Stimulated activated CD4-positive, alpha-beta T cell treated with anti-CD3 and anti-CD28 coated beads, Interleukin-1b, Interleukin-23, amount 100 ng/mL, for 24 hours (primary cell): ENCODE measurements at places on chromosomes 6 and 20.

DNA sequence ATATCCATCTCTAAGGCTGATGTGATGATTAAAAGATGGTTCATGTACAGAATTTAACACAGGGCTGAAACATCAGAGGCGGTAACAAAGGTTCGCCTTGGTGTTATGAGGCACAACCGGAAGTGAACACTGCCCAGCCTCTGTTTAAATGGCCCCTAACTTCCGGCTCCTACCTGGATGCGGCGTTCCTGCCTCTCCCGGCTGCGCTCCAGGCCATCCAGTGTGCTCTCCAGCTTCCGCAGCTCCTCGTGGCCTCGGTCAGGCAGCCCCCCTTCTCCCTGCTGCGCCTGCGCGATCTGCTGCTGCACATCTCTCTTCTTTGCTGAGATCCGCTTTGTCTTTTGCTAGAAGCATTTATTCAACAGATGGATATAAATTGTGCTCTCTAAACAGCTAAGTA is 195.3 kb downstream of the SYNE1 start:
- DNase-seq, result no peak

DNA sequence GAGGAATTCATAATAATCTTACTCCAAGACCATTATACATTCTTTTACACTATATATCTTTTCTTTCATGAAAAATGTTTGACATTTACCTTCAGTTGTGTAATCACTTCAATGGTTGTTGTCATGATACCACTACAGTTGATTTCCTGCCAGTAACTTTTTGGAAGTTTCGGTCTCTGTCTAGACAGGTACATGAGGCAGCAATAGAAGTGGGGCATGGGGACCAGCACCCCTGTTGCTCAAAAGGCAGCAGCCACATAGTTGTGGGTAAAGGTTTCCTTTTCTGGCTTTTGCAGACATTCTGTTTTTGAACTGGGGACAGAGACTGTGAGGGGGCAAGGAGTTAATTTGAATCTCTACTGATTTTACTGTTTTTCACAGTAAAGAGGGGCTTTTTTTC is 14.1 kb downstream of the SAMD5 start:
- DNase-seq, result no peak

GRCh38 chr20:57666106-57666833 is 43.5 kb downstream of the PMEPA1 start:
- DNase-seq, result no peak

DNA sequence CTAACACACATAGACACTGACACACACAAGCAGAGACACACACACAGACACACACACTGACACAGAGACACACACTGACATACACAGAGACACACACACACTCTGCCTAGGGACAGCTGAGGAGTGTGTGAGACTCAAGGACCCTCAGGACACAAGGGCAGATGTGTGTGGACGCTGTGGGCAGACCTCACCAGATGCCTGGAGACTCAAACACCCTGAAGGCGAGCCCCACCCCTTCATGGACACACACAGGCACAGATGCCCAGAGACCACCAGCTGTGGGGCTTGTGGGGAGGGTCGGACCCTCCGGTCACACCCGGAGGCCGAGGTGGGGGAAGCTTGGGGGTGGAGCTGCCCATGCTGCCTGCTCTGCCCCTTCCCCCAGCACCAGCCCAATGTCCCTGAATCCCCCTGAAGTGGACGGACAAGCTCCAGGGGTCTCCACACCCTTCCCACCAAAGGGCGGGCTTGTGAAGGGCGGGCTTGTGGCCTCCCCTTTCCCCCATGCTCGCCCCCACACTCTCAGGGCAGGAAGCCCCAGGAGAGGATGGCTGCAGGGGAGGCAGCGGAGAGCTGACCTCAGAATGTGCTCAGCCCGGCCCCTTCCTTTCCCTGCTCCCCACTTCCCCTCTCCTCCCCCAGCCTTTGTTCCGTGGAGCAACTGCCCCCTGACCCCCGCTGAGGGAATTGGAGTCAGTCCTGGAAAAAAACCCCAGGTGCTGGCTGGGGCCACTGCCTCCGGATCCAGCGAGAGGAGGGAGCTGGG is 13.9 kb upstream of the ABHD16B start:
- DNase-seq, result no peak

- DNase-seq, result no peak
These were observed 56.6 kb upstream of the TBC1D7 start for GRCh38 chr6:13384966-13385365.

DNA sequence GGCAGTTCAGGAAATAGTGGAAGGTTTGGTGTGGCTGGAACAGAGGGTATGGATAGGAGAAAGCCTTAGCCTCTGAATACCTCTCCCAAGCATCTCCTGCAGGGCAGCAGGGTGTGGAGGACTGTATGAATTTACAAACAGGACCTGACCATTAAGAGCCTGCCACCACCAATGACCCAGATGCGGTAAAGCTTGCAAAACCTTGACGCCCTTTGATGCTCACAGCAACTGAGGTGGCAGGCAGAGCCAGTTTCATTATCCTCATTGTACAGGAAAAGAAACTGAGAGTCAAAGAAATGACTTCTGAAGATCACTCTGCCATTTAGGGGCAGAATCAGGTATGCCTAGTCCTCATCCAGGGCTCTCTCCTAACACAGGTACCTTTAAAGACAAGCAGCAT is 2.4 kb downstream of the HM13 start:
- DNase-seq, result no peak

DNA sequence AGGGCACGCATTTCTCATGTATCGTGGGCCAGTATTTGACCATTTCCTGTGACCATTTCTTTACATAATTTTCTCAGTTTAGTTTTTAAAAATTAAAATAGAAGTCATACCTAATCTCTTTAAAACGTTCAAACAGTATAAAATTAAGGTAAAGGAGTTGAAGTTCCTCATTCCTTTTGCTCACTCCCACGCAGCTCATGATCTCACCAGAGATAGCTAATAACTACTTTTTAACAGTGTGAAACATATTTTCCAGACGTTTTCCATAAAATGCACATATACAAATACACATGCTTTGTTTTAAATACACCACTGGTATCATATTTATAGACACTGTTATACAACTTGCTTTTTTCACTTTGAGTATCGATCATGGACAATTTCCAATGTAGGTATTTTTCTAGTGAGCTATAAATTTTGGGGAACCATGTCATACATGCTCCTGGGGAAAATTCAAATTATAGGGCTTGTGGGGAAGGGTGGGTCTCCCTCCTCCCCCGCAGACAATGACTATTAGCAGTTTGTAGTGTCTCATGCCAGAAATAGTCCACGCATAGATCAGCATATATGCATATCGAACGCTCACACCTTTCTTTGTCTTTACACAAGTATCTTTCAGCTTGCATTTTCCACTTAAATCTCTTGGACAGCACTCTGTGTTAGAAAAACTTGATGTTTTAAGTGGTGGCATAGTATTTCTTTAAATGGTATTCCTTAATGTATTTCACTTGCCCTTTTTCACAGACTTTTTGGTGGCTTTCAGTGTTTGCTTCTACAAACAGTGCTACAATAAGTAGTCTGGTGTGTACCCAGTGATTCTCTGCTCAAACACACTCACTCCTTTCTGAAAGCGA is 145.5 kb upstream of the ZNF217 start:
- no peak for DNase-seq

DNA sequence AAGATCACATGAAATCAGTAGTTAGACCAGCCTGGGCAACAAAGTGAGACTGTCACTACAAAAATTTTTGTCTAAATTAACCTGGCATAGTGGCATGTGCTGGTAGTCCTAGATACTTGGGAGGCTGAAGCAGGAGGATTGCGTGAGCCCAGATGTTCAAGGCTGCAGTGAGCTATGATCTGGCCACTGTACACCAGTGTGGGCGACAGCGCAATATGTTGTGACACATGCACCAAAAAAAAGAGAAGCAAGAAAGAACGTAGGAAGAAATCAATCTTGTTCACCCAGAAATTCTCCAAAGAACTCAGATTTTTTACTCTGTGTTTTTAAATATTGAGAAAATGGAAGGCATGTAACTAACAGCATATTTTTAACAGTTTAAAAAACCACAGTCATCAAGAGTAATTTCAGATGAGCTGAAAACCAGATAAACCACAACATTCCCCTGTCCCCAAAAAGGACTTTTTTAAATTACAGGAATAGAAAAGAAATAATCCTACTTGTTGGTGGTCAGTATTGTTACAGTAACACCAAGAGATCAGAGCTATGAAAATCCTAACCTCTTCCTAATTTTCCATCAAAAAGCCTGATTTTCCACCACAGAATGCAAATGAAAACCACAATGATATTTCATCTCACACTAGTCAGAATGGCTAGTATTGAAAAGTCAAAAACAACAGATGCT is 240.2 kb downstream of the KHDC1L start:
- DNase-seq, result no peak
